ENCODE measurements at places on chromosomes 5 and 9.

DNA sequence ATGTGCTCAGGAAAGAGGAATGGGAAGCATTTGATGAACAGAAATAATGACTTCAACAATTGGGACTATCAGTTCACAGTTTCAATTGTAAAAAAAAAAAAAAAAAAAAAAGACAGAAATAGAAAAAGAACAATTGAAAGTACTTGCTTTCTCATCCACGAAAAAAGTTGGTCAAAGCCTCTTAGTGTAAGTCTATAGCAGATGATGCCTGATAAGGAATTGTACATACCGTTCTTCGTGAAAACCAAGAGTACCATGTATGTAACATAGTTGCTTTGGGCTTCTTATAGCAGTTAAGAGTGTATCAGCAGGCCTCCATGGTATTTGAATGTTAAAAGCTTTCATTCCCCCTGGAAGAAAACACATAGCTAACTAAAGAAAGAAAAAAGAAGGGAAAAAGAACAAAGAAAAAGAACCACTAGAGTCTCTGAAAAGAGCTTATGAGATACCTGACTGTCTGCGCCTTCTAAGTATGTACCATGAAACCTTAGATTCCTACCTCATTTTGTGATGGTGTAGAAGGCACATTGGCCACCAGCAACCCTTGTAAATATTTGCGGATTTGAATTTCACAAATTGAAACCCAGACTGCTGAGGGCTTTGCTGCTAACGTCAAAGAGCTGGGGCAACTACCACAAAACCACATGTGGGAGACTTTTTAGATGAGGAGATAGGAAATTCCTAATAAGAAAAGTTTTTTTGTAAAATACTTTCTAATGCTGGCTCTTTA is 75.2 kb downstream of the TMC1 start:
- no peak for DNase-seq

- DNase-seq: no peak
Measured at GRCh38 chr5:126868338-126869004, 91.5 kb downstream of the LMNB1 start.

GRCh38 chr9:126383406-126384046 is 56.9 kb downstream of the MVB12B start:
- DNase-seq: no peak

- DNase-seq: no peak
Measured at GRCh38 chr9:134622896-134623257, 18.7 kb upstream of the COL5A1 start.

DNA sequence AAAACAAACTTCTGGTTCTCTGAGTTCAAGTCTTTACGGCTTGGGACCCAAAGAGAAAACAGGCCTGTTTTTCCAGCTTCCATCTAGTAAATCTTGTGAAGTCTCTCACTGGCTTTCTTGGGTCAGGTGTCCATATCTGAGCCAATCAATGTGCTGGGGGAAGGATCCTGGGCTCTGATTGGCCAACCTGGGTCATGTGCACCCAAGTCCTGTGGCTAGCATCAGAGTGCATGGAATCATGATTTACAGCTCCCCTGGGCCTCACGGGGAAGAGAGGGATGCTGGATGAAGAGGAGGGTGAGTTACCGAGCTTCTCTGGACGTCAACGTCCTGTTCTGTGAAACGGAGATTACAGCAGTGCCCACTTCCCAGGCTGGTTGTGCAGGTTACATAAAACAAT is 19.4 kb downstream of the CXCL14 start:
- DNase-seq: no peak

DNA sequence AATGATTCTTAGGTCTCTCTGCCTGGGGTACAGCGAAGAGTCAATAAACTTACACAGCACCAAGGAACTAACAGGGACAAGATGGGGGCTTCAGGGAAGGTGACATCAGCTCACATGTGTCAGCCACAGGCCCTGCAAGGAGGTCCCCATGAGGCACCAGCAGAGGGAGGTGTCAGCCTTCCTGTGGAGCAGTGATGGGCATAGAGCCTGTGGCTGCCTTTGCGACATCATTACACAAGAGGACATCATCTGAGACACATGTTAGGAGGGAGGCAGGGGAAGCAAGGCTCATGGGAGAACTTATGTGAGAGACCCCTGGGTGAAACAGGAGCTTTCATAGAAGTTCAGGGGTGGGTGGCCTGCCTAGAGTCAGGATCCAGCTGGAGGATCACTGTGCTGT is 389.6 kb downstream of the SEMA5A start:
- no peak for DNase-seq

DNA sequence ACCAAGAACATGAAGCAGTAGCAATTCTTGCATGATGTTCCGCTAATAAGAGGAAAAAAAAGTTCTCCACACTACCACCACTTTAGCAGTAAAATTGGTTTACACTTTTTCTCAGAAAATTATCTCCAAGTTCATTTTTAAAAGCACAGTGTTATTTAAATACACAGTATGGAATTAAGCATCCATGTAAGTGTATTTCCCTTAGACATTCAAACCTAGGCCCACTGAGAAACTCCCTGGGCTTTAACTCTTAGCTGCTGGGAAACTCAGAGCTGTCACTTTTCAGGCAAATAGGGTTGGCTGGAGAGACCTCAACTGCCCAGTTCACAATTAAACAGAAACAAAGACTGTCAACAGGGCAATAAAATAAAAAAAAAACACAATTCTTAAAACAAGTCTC is 2.7 kb downstream of the GNAQ start:
- DNase-seq: no peak

DNA sequence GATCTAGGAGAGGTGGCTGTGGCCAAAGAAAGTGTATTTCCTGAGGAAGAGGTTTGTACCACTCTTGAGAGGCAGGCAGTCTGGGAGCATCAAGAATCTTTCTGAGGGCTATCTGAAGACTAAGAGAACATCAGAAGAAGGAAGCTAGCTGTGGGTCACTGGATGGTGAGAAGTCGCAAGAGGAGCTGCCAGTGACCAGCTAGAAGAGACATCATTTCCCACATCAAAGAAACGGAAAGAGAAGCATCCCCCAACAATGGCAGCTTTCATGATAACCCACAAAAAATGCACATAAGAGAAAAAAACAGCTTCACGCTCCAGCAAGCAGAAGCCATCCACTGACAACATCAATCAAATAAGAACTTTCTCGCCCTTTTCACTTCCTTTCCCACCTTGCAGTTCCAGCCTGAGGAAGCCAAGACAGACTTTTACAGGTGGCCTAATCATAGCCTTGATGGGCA is 25.0 kb upstream of the CEP78 start:
- DNase-seq: no peak

GRCh38 chr5:116032991-116033390 is 719 bp downstream of the ARL14EPL start:
- DNase-seq: no peak
